Suppressor macrophage treated with lipopolysaccharide for 1 hour (primary cell): ENCODE measurements at places on chromosomes 1 and 21.

GRCh38 chr1:210653771-210654170 is 325.1 kb downstream of the HHAT start:
- DNase-seq, result no peak

DNA sequence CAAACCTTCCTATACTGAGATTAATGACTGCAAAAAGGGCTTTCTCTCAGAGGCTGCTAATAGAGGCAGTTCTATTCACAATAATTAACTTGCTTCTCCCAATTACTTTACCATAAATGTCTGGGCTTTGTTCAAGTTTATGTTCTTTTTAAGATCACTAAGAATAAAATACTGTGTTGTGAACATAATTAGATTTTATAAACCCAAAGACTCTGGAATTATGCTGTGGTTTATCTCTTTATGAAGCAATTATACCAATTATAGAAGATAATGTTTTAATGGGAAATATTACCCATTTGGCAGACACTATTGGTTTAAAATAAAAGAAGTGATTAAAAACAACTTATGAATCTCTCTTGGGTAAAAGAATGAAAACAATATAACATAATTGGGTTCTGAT is 43.5 kb upstream of the IL12RB2 start:
- no peak for DNase-seq

DNA sequence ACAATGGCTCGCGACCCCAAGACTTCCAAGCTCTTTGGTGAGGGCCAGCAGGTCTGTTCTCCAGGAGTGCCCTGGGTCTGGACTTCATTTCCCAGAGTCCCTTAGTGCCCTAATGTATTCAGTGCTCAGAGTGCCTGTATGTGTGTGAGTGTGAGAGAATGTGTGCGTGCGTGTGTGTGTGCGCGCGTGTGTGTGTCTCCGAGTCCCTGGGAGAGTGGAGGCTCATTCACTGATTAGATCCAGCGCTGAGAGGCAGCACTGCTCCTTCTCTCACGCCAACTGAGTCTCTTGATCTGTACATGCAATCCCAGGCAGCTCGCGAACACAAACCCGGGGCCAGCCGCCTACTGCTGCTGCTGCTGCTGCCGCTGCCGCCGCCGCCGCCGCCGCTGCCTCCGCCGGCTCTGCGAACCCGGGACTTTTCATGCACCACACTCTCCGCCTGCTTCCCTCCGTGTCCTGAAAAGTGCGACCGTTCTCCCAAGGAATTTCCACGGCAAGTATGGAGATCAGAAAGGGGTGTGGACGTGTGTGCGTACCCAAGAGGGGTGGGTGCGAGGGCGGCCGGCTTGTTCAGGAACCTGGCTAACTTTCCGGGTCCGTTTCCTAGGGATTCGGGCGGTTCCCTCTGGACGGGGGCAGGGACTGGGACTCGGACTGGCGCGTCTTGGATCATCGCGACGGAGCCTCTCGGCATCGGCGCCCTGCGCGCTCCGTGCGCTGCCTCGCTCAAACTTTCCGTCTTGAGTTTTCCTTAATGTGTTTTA is at the start of gene RNF220:
Gene RNF220 (plus strand): TSS at position 225 of the 767 bp plus-strand sequence.
- DNase-seq, result peak; percentile 60

DNA sequence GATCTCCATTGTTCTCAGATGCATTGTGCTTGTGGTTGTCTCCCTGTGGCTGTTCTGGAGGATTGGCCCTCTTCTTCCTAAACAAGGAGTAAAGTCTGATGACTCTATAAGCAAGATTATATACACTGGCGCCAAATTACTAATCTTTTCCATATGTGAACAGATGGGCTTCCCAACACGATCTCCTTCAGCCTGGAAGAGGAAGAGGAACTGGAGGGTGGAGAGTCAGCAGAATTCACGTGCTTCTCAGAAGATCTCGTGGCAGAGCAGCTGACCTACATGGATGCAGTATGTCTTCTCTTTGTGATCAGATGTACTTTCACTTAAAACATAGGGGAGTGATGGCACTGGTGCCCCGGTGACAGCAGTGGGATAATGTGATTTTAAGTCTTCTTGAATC is 78.7 kb downstream of the RGL1 start:
- peak; percentile 86 for DNase-seq

DNA sequence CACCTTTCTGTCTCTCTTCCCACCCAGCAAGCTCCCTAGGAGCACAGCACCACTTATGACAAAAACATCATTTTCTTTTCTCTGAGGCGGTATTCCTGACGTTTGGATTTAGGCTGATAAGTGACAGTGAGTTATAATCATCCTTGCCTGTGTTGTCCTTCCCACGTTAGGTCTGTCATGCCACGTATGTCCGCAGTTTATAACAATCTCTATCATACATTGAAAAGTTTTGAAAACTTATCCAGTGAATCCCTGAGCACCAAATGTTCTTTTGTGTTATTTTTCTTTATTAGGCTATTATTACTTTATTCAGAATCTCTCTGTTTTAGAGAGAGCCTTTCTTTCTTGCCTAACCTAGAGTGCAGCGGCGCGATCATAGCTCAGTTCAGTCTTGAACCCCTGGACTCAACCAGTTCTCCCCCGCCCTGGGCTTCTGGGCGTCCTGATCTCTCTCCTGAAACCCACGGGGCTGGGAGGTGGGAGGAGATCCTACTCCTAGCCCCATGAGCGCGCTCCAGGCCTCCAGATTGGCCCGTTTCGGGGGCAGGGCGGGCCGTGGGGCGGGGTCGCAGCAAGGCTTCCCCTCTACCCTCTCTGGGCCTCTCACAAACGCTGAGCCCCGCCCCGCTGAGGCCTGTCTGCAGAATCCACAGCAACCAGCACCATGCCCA is at the start of gene GSTM2:
Gene GSTM2 (plus strand): TSS at position 606 of the 671 bp plus-strand sequence. CDS start 59 bp downstream, at position 665.
- peak; percentile 89 for DNase-seq

GRCh38 chr1:97668945-97669344 is 251.9 kb downstream of the DPYD start:
- DNase-seq, result no peak

- no peak for DNase-seq
Measured at GRCh38 chr1:5448486-5448885, 543.7 kb downstream of the NPHP4 start.

- DNase-seq, result peak; percentile 26
Measured at GRCh38 chr1:18041102-18041501, 66.5 kb upstream of the IGSF21 start.

DNA sequence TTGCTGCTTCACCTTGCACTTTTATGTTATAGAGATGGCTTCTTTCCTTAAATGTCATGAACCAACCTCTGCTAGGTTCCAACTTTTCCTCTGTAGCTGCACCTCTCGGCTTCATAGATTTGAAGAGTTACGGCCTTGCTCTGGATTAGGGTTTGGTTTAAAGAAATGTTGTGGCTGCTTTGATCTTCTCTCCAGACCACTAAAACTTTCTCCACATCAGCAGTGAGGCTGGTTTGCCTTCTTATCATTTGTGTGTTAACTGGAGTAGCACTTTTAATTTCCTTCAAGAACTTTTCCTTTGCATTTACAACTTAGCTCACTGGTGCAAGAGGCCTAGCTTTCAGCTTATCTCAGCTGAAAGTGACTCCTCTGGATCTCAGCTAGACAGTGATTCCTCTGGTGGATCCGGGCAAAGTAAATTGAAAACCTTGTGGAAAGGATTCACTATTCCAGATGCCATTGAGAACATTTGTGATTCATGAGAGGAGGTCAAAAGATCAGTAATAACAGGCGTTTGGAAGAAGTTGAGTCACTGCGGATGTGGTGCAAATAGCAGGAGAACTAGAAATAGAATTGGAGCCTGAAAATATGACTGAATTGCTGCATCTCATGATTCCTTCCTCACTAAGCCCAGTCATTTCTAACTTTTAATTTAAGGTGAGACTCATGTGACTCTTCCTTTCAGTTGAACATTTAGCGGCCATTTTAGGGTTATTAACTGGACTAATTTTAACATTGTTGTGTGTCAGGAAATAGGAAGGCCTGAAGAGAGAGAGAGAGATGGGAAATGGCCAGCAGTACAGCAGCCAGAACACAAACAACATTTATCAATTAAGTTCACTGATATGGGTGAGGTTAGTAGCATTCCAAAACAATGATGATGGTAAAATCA is 16.2 kb upstream of the RGS1 start:
- DNase-seq, result peak; percentile 72

GRCh38 chr1:30977105-30977504 is 68.5 kb upstream of the SDC3 start:
- no peak for DNase-seq

DNA sequence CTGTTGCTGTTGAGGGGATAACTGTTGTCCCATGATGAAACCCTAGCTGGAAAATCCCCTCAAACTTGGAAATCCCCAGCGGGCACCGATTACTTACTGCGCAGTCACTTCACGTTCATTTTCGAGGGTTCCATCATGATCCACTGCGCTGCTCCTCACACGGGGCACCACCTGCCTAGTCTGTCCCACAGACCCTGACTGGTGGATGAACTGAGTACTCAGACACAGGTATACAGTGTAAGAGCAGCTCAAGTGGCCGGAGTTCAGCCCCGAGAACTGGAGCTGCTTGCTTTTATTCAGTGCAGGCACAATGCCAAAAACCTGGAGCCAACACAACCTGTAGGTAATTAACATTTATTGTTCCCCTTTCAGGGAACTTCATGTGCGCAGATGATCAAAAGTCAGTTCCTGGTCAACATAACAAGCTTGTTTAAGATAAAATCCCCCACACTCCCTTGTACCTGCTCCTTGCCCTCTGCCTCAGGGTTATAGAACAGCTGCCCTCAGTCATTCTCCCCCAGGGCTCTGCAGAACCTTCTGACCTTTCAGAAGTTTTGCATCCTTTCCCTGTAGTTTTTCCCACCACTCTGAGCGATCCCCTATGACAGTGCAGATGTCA is 46.5 kb upstream of the PRELP start:
- no peak for DNase-seq

DNA sequence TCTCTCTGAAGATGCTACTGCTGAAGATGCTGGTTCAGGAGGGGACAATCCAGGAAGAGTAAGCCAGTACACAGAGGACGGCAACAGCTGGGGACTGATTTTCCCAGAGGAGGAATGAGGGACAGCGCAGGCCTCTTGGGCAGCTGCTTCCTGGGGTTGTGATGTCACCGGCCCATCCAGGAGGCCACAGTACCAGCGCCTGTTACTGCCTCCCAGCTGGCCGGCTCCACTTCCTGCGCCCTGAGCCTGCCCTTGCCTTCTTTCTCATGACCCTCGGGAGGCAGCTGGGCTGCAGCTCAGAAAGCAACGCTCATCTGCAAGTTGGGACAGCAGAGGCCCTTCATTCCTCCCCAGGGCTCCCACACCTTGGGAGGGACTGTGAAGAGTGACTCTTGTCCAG is 21.9 kb upstream of the ID3 start:
- DNase-seq, result no peak

GRCh38 chr1:89701746-89702241 is 68.9 kb downstream of the LRRC8C start:
- no peak for DNase-seq

- DNase-seq, result no peak
Measured at GRCh38 chr1:175984813-175985212, 222.3 kb downstream of the COP1 start.

DNA sequence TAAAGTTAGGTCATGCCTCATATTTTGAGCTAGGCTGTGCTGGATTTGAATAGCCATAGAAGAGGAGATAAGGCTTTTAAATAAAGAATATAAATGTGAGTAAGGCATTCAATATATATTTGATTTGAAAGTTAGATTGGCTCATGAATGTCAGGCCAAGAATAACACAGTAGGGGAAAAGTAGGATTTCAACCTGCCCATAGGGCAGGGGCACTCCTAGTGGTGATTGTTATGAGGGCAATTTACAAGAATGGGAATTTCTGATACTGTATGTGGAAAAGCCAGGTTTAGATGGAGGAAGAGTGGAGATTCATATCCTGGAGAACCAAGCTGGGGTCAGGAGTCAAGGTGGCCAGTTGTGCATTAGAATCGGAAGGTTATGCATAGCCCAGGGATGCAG is 74.9 kb downstream of the DNAH14 start:
- no peak for DNase-seq

- peak; percentile 76 for DNase-seq
Measured at GRCh38 chr1:16293538-16293937, 56.6 kb upstream of the CPLANE2 start.

- no peak for DNase-seq
Measured at GRCh38 chr1:35844826-35845225, 37.0 kb downstream of the AGO4 start.

DNA sequence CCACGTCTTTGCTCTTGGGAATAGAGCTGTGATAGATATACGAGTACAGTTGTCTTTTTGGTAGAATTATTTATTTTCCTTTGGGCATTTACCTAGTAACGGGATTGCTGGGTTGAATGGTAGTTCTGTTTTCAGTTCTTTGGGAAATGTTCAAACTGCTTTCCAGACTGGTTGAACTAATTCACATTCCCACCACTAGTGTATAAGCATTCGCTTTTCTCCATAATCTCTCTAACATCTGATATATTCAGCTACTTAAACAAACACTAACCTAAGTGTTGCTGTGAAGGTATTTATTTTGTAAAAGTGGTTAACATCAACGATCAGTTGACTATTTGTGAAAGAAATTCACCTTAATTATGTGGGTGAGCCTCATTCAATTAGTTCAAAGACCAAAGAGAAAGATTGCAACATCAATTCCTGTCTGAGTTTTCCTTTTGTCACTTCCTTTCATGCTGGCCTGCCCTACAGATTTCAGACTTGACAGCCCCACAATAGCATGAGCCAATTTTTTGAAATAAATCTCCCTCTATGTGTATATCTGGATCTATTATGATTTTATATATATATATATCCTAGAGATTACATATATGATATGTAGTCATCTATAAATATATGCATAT is 26.7 kb upstream of the DUSP10 start:
- peak; percentile 68 for DNase-seq

GRCh38 chr1:41539999-41540398 is 55.5 kb upstream of the EDN2 start:
- no peak for DNase-seq

DNA sequence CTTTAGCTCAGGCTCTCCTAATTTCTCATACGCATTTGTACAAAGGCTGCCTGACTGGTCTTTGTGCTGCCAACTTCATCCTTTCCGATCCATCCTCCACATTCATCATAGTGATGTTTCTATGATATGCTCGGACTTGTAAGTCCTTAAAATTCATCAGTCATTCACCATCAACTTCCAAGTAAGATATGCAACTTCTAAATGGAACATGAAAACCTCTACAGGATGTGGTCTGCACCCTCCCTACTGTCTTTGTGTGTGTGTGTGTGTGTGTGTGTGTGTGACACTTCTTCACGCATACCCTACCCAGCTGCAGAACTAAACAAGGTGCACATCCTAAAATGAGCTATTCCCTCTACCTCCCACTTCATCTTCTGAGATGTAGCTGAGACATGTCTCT is 397.9 kb upstream of the NR5A2 start:
- DNase-seq, result no peak
